ENCODE measurements at places on chromosomes 11 and 22.

- no peak for DNase-seq
Measured at GRCh38 chr22:22884010-22884887, 3.4 kb upstream of the IGLL5 start.

DNA sequence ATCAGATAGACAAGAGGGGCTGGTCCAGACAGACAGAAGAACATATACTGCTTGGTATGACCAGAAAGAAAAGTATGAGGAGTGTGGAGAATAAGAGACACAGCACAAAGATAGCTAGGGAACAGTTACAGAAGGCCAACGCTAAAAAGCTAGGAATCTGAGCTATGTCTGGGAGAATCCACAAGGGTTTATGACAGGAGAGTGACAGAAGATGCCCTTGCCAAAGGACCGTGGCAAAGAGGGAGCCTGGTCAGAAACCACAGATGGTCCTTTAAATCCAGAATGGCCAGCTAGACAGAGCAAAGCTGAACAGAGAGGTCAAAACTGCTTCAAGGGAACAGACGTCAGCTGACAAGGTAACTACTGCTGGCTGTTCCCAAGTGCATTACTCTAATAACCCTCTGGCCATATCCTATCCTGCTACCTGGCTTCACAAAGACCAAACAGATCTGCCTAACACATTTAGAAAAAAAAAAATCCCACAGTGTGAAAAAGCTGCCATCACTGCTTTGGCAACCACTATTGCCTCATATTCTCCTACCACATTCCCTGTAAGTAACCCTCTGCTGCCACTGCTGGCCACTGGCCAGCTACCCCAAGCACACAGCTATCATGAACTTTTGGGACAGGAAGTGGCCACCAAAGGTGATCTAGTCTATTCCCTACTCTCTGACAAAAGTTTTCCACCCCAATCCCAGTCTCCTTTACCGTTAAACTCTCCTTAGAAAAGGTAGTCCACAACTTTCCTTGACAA, 7.3 kb downstream of the SERGEF start:
- DNase-seq, result no peak

GRCh38 chr11:66186470-66186869, 82.0 kb upstream of the RAB1B start:
- no peak for DNase-seq

DNA sequence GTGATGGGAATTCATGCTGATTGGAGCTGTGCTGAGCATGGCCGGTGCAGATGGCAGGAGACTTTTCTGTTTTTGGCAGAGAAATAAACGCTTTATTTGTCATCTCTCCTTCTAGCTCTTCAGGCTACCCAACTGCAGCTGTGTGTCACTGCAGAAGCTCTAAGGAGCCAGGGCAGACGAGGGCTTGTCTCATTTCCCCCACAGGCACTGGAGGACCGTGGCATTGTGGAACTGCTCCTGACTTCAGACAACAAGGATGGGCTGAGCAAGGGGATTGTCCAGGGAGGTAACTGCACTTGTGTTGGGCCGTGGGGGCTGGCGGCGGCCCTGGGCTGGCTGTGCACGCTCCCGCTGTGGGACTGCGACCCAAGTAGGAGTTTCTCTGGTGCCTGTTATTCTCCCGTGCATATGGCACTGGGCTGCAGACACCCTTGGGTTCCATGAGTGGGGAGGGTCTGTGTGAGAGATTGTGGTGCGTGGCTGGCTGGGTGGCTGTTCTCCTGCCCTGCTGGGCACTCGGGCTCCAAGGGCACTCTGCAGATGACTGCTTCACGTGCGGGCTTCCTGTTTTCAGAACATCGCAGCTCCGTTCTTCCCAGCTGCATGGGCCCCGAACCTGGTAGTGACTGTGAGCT, 27.2 kb downstream of the GLB1L2 start:
- no peak for DNase-seq

DNA sequence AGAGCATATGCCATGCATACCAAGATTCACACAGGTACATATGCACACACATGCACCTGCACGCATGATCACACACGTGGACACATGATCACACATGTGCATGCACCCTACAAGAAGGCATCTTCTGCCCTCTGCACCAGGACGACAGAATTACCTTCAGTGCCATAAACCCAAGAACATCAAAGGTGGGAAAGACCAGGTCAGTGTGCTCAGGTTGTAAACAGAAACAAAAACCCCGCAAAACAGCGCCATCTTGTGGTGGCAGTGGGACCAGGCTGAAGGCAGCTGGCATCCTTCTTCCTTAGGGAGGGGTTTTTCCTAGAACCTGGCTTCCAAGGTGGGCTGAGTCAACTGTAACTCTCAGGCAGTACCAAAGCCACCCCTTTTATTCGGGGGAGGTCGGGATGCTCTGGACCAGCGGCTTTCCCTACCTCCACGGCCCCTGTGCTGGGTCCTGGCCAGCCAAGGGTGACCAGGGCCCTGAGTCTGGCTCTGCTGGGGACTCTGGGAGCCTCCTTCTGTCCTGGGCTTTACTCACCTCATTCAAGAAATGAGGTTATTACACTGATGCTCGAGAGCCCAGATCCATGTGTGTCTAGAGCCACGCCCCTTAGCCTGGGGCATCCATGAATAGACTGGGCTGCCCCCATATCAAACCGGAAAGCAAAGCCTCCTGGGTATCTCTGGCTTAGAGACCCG, 69.4 kb upstream of the FGF3 start:
- peak; percentile 58 for DNase-seq

- no peak for DNase-seq
Measured at GRCh38 chr11:108221371-108221770, 1.1 kb downstream of the NPAT start.

- no peak for DNase-seq
Measured at GRCh38 chr22:25403811-25404471, 160.5 kb upstream of the GRK3 start.

- no peak for DNase-seq
Measured at GRCh38 chr11:60307507-60308195, 19.4 kb upstream of the MS4A6E start.

DNA sequence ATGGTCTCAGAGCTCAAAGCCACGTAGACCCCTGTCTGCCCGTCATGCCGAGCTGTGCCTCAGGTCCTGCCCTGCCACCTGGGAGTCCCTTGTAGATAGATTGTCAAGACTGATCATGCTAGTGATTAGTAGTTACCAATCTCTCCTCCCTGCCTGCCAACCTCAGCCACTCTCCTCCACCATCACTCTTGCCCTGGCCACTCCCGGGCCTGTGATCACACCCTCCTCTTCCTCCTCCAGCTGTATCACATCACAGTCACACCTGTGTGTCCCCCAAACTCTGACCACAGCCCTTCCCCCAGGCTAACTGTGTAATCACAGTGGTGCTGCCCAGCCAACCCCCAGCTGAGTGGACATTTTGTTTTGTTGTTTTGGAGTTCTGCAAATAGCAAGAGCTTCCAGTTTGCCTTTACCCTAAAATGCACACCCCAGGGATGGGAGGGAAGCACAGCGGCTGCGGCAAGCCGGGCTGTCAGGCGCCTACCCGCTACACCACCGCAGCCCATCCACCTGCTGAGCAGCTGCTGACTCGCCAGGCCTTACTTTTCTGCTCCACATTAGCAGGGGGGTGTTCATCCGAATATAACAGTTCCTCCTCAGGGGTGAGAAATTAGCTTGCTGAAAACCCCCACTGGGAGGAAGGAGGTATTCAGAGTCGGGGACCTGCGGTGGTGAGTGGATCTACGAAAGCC, 45.8 kb downstream of the LRFN4 start:
- DNase-seq, result no peak

DNA sequence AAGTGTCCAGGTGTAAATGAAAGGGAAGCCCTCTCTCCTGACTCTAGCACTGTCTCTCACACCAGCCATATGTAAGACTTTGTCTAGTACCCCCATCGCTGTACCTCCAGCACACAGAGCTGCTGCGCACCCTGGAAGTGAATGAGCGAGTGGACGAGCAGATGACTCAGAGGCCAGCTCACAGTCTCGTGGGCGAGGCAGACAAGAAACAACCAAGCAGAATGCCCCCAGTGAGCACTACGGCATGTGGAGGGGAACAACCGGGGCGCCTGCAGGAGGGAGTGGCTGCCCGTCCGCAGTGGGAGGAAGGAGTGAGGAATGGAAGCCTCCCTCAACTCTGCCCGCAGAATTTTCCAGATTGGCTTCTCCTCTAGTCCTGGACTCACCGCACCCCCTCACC, 46.4 kb downstream of the MCM5 start:
- DNase-seq, result no peak

DNA sequence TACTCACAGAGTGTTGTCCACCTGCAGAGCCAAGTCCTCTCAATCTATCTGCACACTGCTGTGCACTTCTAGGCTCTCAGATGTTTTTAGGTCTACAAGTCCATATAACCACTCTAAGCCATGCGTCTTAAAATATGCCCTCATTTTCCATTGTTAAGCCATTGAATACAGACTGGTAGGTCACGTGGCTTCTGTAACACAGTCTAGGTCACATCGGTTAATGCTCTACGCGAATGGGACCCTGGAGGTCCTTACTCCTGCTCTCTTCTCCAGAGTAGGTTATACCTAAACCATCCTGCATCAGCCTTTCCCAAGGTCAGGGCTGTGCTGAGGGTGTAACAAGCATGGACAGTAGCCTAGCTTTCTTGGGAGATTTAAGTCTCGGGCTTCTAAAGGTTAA, 819 bp downstream of the JAML start:
- no peak for DNase-seq

DNA sequence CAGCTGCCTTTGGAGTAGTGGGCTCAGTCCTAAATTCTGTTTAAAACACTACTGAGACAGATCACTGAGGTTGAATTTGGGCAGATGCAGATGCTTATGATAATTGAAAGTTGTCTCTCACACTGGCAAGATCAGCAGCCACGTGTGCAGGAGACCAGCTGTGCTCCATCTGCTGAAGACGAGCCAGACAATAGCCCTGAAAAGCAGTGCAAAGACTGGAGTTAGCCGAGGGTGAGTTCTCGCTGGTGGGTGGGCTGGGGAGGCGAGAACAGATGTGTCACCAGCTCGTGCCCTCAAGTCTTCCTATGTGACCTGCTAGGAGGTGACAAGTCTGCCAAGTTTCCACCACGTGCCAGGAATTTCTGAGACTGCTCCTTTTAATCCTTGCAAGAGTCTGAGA, 661.3 kb upstream of the B3GAT1 start:
- no peak for DNase-seq

GRCh38 chr11:118749429-118749828, 41.5 kb downstream of the DDX6 start:
- DNase-seq, result no peak
